ENCODE measurements at places on chromosomes 1 and 21.
A peak's percentile ranks its signal among the peaks of the same experiment; 100 is the strongest.

DNA sequence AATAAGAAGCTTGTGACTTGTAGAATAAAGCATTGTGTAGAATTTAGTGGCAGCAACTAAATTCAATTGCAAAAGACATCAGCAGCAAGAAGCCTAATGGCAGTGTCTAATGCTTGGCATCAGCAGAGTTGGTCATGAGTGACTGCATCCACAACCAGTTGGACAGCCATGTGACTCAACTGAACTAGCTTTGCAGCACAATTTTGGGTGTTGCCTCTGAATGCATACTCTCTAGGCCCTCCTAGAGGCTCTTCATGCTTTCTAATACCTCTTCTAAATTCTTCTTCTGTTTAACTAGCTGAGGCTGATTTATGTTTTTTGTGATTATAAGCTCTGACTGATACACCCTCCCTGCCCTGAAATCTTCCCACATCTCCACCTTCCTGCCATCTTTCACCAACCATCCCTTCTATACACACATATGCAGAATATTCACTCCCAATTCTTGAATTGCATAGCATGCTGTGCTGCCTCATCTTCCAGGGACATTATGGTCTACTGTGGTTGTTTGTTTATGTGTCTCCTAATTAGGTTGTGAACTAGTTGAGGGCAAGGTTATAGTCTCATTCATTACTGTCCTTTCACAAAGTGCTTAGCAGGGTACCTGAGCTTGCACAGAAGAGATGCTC is 266.7 kb upstream of the GJB5 start:
- H3K27me3 ChIP-seq, result no peaks in the 10 kb centered on the region
- no peak overlapping the region for H3K27ac ChIP-seq
- no peaks in the 10 kb centered on the region for H3K36me3 ChIP-seq
- no peaks in the 10 kb centered on the region for H3K4me1 ChIP-seq
- H3K4me3 ChIP-seq, result no peak overlapping the region

GRCh38 chr1:119091618-119092017 is 48.8 kb downstream of the WARS2 start:
- DNase-seq, result no peak
- no peaks in the 10 kb centered on the region for H3K36me3 ChIP-seq
- H3K4me3 ChIP-seq, result no peak overlapping the region
- peaks cover 15% of the 10 kb centered on the region for H3K4me1 ChIP-seq

- H3K4me1 ChIP-seq, result no peaks in the 10 kb centered on the region
- no peak for DNase-seq
- no peaks in the 10 kb centered on the region for H3K36me3 ChIP-seq
- peak overlapping the region; percentile 15 for H3K27ac ChIP-seq
- no peak overlapping the region for H3K4me3 ChIP-seq
Measured at GRCh38 chr1:156851779-156852417, 7.0 kb downstream of the INSRR start.

DNA sequence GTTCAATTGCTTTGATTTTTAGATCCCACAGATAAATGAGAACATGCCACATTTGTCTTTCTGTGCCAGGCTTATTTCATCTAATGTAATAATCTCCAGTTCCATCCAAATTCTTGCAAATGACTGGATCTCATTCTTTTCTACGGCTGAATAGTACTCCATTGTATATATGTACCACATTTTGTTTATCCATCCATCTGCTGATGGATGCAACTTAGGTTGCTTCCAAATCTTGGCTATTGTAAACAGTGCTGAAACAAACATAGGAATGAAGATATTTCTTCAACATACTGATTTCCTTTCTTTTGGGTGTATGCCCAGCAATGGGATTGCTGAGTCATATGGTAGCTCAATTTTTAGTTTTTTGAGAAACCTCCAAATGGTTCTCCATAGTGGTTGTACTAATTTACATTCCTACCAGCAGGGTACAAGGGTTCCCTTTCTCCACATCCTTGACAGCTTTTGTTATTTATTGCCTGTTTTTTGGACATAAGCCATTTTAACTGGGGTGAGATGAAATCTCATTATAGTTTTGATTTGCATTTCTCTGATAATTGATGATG is 344.4 kb downstream of the KCTD3 start:
- H3K4me3 ChIP-seq, result no peak overlapping the region
- DNase-seq, result no peak
- no peaks in the 10 kb centered on the region for H3K36me3 ChIP-seq
- H3K27ac ChIP-seq, result no peak overlapping the region

DNA sequence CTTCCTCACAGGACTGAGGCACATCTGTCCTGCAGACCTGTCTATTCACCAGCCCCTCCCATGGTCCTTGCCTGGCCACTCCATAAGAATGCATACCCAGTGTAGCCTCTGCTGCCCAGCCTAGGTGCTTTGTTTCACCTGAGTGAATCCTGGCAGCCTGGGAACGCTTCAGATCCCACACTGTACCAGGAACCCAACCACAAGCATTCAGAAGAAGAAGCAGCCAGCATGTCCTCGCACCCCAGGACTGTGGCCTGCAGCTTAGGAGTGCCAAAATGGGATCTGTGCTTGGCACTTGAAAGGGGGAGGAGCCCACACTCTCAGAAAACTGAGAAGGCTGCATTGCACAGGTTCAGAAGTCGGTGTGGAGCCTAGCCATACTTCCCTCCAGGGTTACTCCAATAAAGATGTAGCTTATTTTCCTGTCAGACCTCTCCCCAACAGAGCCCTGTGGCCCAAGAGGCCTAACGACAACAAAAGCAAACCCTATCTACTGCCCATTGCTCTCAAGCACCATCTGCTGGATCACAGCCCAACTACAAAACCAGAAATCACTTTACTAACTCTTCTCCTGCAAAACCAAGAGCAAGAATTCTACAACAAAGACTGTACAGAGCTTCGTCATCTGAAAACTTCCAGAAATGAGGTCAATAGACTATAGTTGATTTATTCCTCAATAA is 923.1 kb upstream of the NEGR1 start:
- H3K27ac ChIP-seq, result no peak overlapping the region
- H3K36me3 ChIP-seq, result no peaks in the 10 kb centered on the region
- DNase-seq, result no peak
- H3K4me1 ChIP-seq, result no peaks in the 10 kb centered on the region
- H3K4me3 ChIP-seq, result no peak overlapping the region

DNA sequence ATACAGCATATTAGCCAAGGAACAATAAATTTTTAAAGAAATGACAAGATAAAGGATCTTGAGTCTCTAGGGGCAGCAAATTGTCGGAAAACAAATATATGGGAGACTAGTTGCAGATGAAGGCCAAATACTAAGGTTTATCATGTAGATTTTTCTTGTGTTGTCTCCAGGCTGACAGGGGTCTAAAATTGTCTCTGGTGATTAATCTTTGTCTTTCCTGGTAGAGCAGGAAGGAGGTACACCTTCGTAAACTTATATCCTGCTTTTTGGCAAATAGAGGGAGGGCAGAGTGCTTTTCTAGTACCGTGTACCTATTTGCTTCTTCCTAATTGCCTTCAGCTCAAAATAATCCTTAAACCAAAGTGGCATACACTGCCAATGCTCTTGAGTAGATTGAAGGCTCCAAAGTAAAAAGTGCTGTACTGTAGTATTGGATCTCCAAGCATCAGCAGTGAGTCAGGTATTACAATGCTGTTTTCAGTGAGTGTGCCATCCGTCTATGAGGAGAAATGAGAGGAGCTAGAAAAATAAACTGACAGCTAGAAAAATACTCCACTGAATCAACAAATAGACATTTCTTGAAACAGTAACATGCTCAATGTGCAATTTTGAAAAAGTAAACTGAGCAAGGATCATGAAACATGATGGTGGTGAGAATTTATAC is 1.8 kb upstream of the LEPR start:
- H3K27ac ChIP-seq, result no peak overlapping the region
- no peaks in the 10 kb centered on the region for H3K27me3 ChIP-seq
- no peaks in the 10 kb centered on the region for H3K4me1 ChIP-seq
- no peak for DNase-seq

DNA sequence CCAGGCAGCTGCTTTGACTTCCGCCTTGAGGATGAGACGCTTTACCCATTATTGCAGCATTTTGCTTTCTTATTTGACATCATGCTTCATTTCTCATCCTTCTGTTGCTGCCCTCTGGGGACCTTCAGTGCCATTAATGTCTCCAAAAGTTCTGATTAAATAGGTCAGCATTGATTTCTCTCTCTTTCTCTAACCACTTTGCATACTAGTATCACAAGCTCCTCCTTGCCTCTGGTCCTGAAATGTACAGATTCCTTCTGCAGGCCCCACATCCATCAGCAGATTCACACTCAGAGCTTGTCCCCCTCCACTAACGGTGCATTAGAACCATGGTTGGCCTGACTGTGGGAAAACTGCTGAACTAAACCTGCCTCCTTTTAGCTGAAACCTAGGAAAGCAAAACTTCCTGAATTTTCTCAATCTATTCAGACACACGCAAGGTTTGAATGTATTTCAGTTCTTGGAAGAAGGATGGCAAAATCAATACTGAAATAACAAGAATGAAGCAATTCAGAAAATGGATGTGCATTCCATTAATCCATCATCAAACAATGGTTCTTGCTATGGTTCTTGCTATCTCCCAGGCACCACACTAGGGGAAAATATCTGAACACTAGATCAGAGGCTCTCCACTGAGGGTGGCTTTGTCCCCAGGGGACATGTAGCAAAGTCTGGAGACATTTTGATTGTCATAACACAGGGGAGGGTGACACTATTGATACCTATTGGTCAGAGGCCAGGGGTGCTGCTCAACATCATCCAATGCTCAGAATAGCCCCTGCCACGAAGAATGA is 154.5 kb downstream of the PCP4 start:
- no peaks in the 10 kb centered on the region for H3K27me3 ChIP-seq
- no peaks in the 10 kb centered on the region for H3K36me3 ChIP-seq
- H3K4me3 ChIP-seq, result no peak overlapping the region
- no peak overlapping the region for H3K27ac ChIP-seq
- DNase-seq, result peak; percentile 36

DNA sequence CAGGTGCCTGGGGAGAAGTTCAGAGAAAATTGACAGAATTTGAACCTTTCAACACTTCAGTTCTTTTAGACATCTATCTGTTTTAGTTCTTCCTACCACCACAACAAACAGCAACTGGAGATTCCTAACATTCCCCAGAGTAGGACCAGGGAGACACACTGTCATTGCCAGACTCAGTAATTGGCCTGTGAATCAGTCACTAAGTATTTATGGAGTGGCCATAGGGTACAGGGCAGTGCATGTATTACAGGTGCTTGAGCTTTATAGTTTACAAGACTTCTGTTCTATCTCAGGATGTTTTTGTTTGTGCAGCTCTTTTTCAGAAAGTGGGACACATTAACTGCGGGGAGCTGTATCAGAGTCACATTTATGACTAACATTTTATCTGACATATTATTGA is 1.7 kb downstream of the CDC14A start:
- H3K4me3 ChIP-seq, result peak overlapping the region; percentile 81
- DNase-seq, result no peak
- H3K36me3 ChIP-seq, result no peaks in the 10 kb centered on the region
- no peak overlapping the region for H3K27ac ChIP-seq
- peaks cover 49% of the 10 kb centered on the region for H3K4me1 ChIP-seq
- H3K27me3 ChIP-seq, result no peaks in the 10 kb centered on the region

DNA sequence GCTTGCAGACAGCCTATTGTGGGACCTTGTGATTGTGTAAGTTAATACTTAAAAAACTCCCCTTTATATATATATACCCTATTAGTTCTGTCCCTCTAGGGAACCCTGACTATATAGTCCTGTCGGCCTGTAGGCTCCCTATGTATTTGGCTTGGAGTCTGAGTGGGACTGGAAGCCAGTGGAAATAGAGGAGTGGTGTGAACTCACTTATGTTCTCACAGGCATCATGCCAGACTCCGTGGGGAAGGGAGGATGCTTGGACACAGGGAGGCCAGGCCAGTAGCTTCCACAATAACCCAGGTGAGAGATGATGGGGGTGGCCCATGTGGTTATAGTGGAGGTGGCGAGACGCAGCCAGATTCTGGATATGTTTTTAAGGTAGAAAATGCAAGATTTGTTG is 136.7 kb upstream of the SYT6 start:
- H3K27me3 ChIP-seq, result no peaks in the 10 kb centered on the region

GRCh38 chr1:219657186-219657585 is 44.3 kb upstream of the ZC3H11B start:
- H3K36me3 ChIP-seq, result no peaks in the 10 kb centered on the region
- H3K27ac ChIP-seq, result no peak overlapping the region
- DNase-seq, result no peak

DNA sequence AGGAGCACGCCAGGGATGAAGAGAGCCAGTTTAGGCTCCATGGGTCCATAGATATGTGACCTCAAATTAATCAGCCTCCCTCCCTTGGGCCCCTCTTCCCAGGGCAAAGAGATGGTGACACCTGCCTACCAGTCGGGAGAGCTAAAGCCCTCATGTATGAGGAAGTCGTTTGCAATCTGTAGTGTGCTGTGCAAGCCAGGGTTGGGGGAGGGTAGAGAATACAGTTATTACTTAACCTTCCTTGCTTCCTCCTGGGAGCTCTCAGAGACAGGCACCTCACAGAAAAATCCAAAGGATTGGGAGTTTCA is 4.0 kb downstream of the PGLYRP4 start:
- no peak overlapping the region for H3K27ac ChIP-seq
- H3K4me3 ChIP-seq, result no peak overlapping the region
- no peaks in the 10 kb centered on the region for H3K4me1 ChIP-seq
- H3K36me3 ChIP-seq, result no peaks in the 10 kb centered on the region
- DNase-seq, result no peak

- no peaks in the 10 kb centered on the region for H3K4me1 ChIP-seq
- H3K27me3 ChIP-seq, result no peaks in the 10 kb centered on the region
- no peak overlapping the region for H3K4me3 ChIP-seq
- DNase-seq, result peak; percentile 59
- H3K36me3 ChIP-seq, result no peaks in the 10 kb centered on the region
Measured at GRCh38 chr1:219120624-219121544, 52.8 kb upstream of the LYPLAL1 start.

DNA sequence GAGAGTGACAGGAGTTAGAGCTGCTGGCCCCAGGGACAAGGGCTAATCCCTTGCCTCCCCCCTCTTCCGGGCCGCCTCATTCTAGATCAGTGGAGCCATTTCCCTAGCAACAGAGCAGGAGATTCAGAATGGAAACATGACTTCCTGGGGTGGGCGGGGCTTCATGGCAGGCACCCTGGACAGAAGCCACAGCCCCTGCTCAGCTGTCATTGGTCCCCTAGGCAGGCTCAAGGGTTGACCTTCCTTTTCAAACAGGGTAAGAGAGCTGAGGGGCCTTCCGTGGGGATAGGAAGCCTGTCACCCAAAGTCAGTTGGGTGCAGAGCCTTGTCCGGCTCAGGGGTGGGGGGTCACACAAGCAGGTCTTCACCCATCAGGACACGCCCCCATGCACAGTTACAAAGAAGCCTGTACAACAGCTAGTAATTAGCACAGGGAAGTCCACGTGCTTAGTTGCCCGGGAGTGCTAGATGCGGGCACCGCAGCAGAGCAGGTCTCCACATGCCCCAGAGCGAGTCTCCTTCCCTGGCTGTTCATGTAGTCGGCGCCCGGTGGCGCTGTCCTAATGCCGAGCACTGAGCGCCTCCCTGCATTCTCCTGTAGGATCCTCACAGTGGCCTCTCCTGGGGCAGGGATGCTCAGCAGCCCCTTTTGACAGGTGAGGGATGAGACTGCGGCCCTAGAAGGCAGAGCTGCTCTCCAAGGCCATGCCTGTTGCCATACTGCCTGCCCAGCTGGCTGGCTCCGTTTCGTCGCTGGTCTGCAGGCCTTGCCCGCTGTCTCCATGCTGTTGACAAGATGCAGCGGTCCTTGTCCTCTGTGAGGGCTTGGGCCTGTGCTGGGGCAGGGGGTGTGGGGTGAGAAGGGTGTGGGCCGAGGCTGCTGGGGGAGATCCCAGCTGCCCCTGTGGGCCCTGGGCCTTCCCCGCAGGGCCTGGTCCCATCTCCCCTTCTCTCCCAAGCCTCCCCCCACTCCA is 5.1 kb downstream of the TMEM201 start:
- no peaks in the 10 kb centered on the region for H3K27me3 ChIP-seq
- DNase-seq, result peak; percentile 75
- peaks cover 80% of the 10 kb centered on the region for H3K4me1 ChIP-seq
- peaks cover 11% of the 10 kb centered on the region for H3K36me3 ChIP-seq

- no peak for DNase-seq
- no peaks in the 10 kb centered on the region for H3K36me3 ChIP-seq
- H3K27me3 ChIP-seq, result no peaks in the 10 kb centered on the region
Measured at GRCh38 chr1:31715873-31716220, 12.0 kb upstream of the COL16A1 start.
